GM19239 (cell line): ENCODE measurements at places on chromosomes 13 and 19.

GRCh38 chr13:74289861-74290773, 155.9 kb upstream of the KLF12 start:
- peak; percentile 2 for DNase-seq

GRCh38 chr13:71979616-71980015, 112.6 kb upstream of the DACH1 start:
- DNase-seq: no peak

DNA sequence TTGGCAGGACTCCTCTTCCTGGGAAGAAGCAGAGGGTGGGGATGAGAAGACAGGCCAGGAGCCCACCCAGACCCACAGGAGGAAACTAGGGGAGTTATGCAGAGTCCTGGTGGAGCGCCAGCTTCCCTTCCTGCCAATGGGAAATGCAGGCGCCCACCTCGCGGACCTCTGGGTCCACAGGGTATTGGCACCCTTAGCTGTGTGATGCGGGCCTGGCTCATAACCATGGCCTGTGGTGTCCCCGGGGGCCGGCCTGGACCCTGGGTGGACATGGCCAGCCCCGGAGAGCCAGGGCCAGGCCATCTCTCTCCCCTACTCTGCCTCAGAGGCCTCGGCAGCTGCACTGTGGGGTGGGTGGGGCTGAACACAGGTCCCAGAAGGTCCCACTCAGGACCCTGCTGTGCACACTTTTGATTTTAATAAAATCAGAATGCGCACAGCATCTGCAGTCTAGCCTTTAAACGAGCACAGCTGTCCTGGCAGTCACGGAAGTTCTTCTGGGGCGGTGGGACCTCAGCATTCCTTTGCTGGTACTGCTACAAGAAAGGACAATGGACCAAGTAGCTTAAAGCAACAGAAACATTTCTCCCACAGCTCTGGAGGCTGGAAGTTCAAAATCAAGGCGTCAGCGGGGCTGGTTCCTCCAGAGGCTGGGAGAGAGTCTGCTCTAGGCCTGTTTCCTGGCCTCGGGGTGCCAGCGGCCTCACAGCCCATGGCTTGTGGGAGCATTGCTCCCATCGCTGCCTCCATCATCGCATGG, 1.8 kb downstream of the F10 start:
- DNase-seq: no peak

DNA sequence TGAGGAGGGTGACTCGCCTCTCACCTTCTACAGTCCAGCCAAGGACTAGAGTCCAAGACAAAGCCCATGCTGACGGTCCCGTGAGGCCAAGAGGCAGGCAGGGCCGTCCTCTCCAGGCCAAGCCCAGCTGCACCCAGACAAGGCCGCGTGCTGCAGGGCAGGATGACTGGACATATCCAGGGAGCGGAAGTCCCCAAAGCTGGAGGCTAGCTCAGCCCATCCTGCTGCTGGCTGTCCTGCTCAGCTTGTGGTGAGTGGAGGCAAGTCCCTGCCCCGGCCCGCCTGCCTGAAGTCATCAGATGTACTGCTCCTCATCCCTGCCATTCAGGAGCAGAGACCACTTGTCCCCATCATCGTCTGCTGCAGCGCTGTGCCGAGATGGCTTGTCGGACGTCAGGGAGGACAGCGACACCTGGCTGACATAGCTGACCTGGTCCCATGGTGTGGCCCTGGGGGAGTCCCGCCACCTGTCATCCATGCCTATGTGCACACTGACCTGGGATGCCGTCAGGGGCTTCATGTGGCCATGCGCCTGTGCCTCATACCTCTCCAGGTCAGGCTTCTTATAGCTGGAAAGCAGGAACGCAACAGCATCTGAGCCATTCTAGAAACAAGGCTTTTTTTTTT, 72.8 kb downstream of the CCDC70 start:
- no peak for DNase-seq

DNA sequence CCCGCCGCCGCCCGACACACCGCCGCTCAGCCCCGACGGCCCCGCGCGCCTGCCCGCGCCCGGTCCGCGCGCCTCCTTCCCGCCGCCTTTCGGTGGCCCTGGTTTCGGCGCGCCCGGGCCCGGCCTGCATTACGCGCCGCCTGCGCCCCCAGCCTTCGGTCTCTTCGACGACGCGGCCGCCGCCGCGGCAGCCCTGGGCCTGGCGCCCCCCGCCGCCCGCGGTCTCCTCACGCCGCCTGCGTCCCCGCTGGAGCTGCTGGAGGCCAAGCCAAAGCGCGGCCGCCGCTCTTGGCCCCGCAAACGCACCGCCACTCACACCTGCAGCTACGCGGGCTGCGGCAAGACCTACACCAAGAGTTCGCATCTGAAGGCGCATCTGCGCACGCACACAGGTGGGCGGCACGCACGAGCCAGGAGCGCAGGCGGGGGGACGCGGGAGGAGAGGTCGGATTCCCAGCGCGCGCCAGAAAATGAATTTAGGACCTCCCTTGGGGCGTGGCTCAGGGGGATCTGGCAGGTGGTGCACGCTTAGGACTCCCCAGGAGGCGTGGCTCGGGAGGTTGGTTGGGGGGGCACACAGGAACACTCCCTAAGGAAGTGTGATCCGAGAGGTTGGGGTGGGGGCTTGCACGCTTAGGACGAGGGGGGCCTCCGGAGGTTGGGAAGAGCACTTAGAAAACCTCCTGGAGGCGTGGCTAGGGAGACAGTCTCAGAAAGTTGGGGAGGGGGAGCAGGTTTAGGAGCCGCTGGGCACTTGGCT, 1.2 kb downstream of the KLF2 start:
- DNase-seq: no peak

DNA sequence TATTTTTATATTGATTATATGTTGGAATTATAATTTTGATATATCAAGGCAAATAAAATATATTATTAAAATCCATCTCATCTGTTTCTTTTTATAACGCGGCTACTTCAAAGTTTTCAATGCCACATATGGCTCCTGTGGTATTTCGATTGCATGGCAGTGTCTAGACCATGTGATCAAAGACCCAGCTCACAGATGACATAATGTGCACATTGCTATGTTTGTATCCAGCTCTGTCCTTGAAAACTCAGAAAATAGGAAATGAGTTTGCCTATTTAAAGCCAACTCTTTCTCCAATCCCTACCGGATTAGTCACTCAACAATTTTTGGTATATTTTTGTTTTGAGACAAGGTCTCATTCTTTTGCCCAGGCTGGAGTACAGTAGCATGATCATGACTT, 26.2 kb downstream of the TMTC4 start:
- no peak for DNase-seq

DNA sequence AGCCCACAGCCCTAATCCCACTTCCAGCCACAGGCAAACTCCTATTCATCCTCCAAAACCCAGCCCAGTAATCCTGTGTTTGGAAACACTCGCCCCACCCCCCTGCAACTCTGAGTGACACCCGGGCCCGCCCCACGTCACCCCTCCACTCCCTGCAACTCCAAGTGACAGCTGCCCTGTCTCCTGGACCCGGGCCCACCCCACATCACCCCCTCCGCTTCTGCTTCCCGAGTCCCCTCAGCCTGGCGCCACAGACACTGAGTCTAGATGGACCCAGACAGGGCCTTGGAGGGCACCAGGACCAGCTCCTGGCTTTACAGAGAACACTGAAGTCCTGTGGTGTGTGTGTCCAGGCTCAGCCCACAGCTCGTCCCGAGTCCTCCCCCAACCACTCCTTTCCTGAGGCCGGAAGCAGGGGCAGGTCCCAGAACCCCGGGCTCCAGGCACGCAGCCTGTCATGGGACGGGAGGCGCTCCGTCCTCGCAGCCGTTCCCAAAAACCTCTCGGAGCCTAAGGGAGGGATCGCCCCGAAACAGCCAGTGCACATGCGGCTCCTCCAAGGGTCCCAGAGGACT, 7.7 kb downstream of the REXO1 start:
- DNase-seq: no peak

DNA sequence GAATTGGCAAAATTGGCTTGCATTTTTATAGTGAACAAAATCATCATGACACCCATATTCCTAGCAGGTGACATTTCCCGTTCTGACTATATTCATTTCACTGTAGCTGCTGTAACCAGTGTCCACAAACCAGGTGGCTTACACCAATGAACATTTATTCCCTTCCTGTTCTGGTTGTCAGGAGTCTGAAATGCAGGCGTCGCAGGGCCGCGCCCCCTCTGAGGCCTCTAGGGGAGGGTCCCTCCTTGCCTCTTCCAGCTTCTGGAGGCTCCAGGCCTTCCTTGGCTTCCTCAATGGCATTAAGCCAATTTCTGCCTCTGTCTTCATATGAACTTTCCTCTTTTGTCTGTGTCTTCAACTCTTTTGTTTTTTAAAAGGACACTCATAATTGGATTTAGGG, 6.5 kb upstream of the RLN3 start:
- no peak for DNase-seq

- DNase-seq: no peak
Measured at GRCh38 chr19:2014131-2014571, 1.4 kb downstream of the BTBD2 start.

DNA sequence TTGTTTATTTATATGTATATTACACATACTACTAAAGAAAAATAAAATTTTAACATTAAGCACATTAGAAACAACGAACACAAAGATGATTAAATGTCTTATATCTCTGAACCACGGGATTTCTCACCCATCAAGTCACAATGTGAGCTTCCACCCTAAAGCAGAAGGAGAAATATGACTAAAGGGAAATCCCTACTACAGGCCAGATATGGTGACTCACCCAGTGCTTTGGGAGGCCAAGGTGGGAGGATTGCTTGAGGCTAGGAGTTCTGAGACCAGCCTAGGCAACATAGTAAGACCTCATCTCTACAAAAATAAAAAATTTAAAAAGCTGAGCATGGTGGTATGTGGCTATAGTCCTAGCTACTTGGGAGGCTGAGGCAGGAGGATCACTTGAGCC, 24.6 kb downstream of the DCT start:
- DNase-seq: no peak

GRCh38 chr13:66927562-66927961, 302.6 kb downstream of the PCDH9 start:
- DNase-seq: no peak

GRCh38 chr13:100644371-100644770, 30.2 kb downstream of the TMTC4 start:
- no peak for DNase-seq

GRCh38 chr13:96090240-96091101, 564 bp downstream of the HS6ST3 start:
- peak; percentile 40 for DNase-seq

GRCh38 chr13:59144700-59145099, 1019.0 kb downstream of the DIAPH3 start:
- no peak for DNase-seq
